Activated CD4-positive, alpha-beta T cell treated with anti-CD3 and anti-CD28 coated beads, Interleukin-2, amount 50 U/mL, for 24 hours (primary cell): ENCODE measurements at places on chromosomes 12 and 14.
A peak's percentile ranks its signal among the peaks of the same experiment; 100 is the strongest.

DNA sequence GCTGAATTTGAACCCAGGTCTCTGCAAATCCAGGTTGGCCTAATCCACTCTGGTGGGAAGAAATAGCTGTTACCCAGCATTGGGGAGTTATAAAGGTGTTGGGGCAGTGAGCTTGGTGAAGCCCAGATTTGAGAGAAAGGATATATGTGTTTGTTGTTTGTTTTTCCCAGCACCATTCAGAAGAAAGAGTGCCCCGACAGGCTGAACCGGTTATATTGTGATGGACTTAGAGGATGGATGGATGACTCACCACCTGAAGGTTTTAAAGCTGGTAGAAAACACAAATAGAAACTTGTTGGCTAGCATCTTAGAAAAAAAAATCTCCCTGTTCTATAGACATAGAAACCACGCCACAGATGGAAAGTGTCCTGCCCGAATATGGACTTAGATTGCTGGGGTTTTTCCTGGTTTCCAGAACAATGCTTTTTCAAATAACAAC, 404.6 kb downstream of the MED13L start:
- no peak for DNase-seq

DNA sequence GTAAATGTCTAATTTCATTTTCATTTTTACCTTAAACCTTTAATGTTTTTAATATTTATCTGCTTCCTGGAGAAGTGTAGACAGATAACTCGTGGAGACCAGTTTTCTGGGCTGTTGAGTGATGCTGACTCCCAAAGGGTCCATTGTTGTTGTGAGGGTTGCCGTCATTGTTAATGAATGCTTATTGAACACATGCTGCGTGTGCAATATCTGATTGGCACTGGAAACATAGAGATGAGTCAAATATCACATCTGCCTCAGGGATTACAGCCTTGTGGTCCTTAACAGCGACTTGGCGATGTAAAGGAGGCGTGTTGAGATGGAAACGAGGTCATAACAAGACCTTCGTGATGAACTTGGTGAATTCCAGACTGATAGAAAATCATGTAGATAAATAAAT, 85.9 kb downstream of the FBXW8 start:
- no peak for DNase-seq

- no peak for DNase-seq
Observed at GRCh38 chr14:25696176-25696575, 646.2 kb upstream of the STXBP6 start.

GRCh38 chr14:85300107-85300506, 229.8 kb upstream of the FLRT2 start:
- no peak for DNase-seq

- DNase-seq: peak; percentile 24
Observed at GRCh38 chr12:39587225-39587624, 32.4 kb downstream of the ABCD2 start.

DNA sequence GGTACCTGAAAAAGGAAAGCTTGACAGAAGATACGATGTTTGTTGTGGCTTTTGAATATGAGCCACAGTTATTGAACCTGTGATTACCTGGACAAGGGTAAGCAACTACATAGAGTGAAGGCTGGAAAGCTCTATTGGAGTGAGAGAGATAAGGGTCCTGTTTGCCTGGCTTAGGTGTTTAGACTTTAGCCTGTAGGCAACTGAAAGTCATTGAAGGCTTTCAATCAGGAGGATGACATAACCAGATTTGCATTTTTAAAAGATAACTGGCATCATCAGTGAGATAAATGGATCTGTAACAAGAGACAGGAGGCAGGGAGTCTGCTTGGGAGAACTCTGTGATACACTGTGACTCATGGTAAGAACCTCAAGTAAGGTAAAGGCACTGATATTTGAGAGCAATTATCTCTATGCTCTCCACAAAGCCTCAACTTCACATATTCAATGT, 128.9 kb upstream of the SOX5 start:
- DNase-seq: no peak

DNA sequence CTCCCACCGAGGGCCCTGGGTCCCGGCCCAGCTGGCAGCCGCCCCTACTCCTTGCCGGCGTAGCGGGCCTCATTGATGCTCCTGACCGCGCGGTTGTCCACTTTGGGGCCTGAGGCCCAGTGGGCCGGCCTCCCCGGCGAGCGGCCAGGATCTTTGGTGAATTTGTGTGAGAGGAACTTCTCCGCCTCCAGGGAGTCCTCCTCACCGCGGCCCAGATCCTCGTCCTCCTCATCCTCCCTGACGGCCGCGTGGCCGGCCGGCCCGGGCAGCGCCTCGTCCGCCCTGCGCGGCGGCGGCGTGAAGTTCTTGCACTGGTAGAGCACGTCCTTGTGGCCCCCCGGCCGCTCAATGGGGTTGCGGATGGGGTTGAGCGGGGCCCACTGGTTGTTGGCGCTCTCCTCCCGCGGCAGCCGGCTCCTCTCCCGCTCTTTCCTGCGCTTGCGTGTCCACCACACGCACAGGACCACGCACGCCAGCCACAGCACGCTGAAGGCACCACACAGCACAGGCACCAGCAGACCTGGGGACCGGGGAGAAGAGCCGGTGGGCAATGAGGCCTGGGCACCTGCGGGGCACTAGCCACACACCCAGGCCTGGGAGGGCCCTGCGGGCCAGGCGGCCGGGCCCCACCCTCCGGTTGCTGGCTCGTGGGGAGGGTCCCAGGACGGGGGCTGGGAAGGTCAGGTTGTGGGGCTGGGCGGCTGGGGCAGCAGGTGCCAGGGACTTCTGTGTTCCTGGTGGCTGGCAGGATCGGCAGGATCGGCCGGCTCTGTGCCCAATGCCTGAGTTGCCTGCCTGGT, 25.7 kb downstream of the JAG2 start:
- DNase-seq: no peak

DNA sequence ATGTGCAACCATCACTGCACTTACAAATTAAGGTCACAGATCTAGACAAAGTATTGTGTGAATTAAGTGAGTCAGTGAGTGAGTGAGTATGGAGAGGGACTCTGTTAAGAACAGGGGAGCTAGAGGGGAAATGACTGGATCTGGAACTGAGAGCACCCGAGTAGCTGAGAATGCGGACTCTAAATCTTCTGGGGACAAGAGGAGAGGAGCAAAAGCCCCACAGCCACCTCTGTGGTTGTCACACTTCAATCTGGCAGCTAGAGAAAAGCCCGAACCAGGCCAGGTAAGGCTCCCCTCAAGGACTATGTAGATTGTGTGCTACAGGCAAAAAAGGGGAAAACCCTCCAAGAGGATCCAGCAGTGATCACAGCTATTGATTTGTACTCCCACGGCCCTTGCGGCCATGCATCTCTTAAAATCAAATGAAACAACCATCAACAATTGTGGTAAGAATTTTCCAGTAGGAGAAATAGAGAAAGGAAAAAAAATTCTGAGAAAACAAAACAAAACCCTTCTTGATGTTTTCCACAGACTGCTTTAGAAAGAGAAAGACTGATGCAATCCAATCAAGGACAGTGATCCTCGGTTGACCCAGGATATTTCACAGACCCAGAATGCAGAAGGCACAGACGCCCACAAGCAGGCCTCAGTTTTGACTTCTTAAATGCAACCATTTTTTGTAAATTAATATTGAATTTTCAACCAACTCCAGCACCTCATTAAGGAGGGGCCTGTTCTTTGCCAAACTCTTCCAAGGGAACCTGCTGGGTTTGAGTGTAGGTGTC, 109.6 kb downstream of the SLC38A6 start:
- DNase-seq: no peak

GRCh38 chr14:95469134-95469481, 47.3 kb downstream of the SYNE3 start:
- no peak for DNase-seq

DNA sequence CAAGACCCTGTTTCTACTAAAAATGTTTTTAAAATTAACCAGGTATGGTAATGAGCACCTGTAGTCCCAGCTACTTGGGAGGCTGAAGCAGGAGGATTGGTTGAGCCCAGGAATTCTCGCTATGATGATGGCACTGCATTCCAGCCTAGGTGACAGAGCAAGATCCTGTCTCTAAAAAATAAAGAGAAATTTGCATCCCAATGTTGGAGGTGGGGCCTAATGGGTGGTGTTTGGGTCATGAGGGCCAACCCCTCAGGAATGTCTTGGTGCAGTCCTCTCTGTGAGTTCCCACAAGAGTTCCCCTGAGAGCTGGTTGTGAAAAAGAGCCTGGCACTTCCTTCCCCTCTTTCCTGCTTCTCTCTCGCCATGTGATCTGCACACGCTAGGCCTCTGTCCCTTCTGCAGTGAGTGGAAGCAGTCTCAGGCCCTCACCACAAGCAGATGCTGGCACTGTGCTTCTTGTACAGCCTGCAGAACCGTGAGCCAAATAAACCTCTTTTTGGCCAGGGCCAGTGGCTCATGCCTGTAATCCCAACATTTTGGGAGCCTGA, 11.3 kb downstream of the ACOT6 start:
- no peak for DNase-seq

DNA sequence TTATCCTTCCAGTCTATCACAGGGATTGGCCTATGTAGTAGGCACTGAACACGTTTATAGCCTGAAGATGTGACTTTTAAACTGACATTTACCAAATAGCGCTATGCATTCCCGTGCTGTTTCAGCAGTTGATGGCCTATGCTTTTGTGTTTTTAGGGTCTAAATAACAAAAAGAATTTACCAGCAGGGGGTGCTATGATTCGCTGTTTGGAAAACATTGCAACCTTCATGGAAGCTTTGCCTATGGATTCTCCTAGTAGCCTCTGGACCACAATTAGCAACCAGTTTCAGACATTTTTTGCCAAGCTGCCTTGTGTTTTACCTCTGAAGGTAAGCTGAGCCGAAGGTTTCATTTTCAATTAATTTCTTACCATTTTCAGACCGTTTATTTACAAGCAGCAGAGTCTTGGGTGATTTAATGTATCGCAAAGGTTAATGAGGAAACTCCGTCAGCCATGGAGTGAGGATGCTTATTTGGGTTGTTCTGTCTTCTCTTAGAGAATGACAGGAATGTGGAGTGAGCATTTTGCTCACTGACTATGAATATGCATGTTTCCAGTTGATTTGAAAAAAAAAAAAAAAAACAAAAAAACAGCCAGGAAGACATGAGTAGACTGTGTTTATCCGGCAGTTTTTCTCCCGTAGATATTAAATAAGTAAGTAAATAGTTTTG, 133.1 kb downstream of the PRIMA1 start:
- DNase-seq: no peak
